Fibroblast of the aortic adventitia (primary cell): ENCODE measurements at places on chromosomes 6 and 20. TPM values are rescaled to one million over a fixed set of nuclear protein-coding genes. Genes with fewer than 3 reads are reported as not detected.

POM121L2 gene
- total RNA-seq: not detected in 2 replicates

PBOV1 gene
- total RNA-seq: not detected in 2 replicates

CEP162 gene
- total RNA-seq: 12.4 and 21.4 TPM in 2 replicates

ZSCAN23 gene
- 6.7 and 12.0 TPM in 2 replicates for total RNA-seq

SRF gene
- total RNA-seq: 17.5 and 17.9 TPM in 2 replicates

IL17A gene
- not detected in 2 replicates for total RNA-seq

OR2J3 gene
- not detected in 2 replicates for total RNA-seq

CPNE5 gene
- 0.16 and 0.18 TPM in 2 replicates for total RNA-seq

MMP24 gene
- 0.16 and 0.81 TPM in 2 replicates for total RNA-seq

RALY gene
- total RNA-seq: 36.5 and 67.4 TPM in 2 replicates

FAM209B gene
- total RNA-seq: not detected in 2 replicates
